ENCODE measurements at places on chromosomes 16 and 17.

- DNase-seq = no peak
Observed at GRCh38 chr16:89315271-89315670, 97.8 kb downstream of the ZNF778 start.

- peak; percentile 48 for DNase-seq
Observed at GRCh38 chr17:41812381-41813151, at the start of gene FKBP10. TSS of gene FKBP10 (plus strand) at chr17:41813004. CDS start at chr17:41813035, 31 bp downstream.

DNA sequence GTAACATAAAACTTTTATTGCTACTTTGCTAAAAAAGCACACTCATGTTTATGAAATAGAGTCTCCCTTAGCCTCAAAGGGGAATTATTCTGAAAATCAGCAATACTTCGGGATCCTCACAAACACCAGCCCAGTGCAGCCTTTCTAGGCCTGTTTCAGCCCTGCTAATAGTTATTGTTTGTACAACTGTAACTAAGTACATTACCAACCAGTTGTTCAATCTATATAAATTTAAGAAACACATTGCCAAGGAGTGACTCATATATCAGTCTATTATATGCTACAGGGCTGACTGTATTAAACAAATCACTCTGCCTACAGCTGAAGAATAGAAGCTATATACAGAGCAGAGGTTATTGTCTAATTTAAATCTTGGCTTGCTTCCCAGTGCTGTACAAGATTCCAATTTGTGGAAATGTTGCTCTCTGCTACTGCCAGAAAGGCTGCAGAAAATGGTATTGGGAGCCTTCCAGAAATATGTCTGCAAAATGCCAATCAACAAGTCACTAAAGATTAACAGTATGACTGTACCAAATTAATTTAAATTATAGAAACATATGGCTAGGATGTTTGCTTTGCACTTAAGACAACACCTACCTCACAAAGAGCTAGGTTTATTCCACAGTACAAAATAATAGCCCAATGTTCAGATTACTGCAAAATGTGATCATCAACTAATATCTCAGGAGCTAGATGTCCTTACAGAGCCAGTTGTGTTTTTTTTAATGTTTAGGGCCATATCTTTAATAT lies 49.7 kb downstream of the TOX3 start:
- DNase-seq = no peak

- no peak for DNase-seq
Observed at GRCh38 chr17:39593371-39593770, 14.3 kb downstream of the NEUROD2 start.

DNA sequence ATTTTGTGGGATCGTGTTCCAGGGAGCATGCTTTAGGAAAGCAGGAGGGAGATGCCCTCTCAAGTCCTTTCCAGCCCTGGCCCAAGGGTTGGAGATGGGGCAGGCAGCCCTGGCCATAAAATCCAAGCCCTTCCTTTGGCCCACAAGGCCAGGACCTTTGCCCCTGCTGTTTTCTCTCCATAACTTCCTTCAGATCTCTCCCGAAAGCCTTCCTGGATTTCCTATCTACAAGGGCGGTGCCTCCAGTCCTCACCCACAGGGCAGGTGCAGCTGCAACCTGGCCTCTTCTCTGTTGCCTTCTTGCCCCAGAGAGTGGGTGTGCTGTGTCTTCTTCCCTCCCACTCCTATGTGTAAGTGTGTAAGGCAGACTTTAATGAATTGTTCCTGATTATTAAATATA lies 8.5 kb upstream of the PDP2 start:
- no peak for DNase-seq

GRCh38 chr17:333626-334396 lies 18.8 kb downstream of the RPH3AL start:
- DNase-seq = no peak

DNA sequence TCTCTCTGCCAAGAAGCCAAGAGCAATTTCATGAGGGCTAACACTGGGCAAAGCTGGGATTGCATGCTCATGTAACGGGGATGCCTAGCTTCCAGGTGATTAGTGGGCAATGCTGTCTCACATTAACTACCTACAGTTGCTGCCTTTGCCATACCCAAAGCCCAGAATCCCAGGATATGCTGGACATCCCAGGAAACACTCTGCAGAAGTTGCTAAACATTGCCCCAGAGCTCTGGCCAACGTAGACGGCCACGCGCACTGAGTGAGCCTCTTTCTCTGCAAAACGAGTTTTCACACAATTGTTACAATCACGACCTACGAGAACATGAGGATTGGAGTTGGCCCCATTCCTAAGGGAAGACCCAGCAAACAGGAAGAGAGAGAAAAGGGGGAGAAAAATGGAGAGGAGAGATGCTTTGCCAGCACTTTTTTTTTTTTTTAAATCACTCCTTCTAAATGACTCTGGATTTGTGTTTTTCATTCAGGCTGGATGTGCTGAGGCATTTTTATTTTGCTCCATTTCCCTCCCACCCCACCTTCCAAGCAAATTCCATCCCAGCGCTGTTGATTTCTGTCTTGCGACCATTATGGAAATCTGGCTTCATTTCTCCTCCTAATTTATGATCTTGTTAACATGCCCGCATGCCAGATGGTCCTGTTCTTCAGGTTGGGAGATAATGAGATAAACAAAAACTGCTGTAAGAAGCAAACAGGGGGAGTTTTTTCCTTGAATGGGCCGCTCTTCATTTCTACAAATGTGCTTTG lies 112.8 kb upstream of the DNAH9 start:
- no peak for DNase-seq

DNA sequence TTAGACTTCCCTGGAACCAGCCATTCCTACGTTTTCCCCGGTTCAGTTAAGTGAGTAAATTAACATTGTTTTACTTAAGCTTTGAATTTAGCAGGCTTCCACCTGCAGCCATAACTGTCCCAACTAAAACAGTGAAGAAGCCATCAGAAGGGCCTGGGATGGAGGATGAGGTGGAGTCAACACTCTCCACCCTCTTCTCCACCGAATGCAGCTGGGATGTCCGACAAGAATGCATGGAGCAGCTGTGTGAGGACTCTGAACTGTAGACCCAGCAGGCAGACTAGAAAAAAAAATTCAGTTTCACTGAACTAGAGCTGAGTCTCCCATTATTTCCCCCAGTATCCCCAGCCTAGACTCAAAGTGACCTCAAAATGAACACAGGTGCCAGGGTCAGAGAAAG lies 114.8 kb downstream of the C16orf95 start:
- no peak for DNase-seq

DNA sequence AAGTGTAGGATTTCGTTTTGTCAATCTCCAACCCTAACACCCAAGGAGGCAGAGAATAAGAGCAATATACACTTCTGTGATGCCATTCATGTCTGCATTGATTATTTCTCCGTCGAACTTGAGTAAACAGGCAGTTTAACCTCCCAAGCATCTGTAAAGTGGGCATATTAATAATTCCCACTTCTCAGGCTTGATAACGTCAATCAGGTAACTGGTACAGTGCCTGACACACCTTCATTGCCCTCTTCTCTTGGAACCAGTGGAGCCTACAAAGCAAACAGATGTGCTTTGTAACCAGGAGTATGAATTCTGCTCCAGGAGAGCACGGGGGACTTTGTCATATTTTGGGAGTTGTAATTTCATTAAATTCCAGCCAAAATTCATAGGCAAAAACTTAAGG lies 32.5 kb upstream of the PLCG2 start:
- no peak for DNase-seq

GRCh38 chr16:73434621-73435020 lies 386.7 kb upstream of the ZFHX3 start:
- no peak for DNase-seq

DNA sequence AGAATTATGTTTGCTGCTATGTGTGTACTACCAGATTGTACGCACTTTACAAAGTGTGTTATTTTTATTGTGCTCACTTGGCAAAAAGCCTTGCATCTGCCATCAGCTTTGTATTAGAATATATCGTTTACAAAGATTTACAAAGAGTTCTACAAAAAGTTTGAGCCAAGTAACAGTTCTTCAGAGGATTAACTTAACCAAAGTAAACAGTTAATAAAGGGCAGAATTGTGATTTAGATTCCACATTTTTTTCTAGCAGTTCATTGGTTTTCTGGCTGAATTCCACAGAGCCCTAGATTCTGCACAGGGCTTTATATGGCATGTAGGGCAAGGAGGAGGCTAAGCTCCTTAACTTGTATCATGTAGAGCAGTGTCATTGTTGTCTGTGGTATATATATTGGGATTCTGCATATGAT lies 29.4 kb downstream of the UTP18 start:
- DNase-seq = no peak

- DNase-seq = no peak
Observed at GRCh38 chr17:9331279-9332131, 244.1 kb downstream of the STX8 start.

- DNase-seq = no peak
Observed at GRCh38 chr17:80761110-80761871, 216.7 kb downstream of the RPTOR start.

DNA sequence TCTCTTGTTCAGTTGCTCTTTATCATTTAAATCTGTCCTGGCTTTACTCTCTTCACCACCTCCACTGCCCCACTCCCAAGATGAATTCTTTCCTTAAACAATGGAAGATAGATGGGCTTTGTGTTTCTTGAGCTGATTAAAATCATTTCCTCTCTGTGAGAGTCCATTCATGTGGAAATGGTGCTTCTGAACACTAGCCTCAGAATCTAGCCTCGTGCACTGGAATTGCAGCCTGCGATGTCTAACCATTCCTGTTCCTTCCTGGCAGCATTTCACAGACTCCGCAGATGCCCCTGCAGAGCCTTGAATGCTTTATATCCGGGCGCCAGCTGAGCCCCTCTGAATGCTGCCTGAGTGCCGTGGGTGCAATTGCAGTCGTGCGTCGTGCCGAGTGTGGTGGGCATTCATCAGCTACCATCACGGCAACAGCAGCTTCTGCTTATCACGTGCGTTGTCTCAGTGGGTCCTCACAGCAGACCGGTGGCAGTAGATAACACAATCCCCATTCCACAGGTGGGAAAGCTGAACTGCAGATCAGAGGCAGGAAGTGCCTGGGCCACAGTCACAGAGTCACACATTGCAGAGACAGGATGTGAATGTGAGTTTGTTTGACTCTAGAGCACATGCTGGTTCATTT lies 172.8 kb upstream of the WSCD1 start:
- no peak for DNase-seq

- no peak for DNase-seq
Observed at GRCh38 chr17:62867303-62867702, 59.2 kb upstream of the MARCHF10 start.

- no peak for DNase-seq
Observed at GRCh38 chr17:78824240-78824639, 16.4 kb downstream of the USP36 start.

- DNase-seq = no peak
Observed at GRCh38 chr16:89268987-89269735, 51.7 kb downstream of the ZNF778 start.

DNA sequence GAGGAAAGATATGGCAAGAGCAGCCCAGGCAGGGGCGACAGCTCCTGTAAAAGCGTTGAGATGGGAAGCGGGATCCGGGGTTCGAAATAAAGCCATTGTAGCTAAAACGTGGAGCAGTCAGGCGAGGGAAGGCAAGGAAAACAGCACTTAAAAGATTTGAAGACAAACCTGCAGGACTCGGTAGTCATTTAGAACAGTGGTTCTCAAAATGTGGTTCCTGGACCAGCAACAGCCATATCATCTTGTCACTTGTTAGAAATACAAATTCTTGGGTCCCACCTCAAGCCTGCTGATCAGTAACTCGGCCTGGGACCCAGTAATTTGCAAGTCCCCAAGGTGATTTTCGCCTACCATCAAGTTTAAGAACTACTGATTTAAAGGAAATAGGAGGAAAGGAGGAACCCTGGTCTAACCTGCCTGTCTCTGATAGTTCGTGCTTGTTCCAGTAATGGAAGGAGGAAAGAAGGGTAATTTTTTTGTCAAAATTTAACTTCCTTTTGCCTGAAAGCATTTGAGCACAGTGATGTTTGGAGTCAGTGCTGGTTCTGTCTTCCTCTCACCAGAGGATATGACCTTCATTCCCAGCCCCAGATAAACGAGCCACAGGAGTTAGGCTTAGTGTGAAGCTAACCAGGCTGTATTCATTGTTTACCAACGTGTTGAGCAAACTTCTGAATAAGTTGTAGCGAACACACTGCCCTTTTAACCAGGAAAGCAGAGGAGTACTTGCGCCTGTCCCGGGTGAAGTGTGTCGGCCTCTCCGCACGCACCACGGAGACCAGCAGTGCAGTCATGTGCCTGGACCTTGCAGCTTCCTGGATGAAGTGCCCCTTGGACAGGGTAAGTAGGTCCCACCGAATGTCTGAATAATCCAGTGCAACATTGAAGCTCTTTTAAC lies 1.1 kb downstream of the ORC6 start:
- DNase-seq = no peak

- no peak for DNase-seq
Observed at GRCh38 chr17:81058263-81058871, 23.4 kb downstream of the BAIAP2 start.

- no peak for DNase-seq
Observed at GRCh38 chr17:45861165-45861564, 16.5 kb downstream of the SPPL2C start.

- DNase-seq = peak; percentile 33
Observed at GRCh38 chr17:51487947-51488346, 227.6 kb downstream of the UTP18 start.

DNA sequence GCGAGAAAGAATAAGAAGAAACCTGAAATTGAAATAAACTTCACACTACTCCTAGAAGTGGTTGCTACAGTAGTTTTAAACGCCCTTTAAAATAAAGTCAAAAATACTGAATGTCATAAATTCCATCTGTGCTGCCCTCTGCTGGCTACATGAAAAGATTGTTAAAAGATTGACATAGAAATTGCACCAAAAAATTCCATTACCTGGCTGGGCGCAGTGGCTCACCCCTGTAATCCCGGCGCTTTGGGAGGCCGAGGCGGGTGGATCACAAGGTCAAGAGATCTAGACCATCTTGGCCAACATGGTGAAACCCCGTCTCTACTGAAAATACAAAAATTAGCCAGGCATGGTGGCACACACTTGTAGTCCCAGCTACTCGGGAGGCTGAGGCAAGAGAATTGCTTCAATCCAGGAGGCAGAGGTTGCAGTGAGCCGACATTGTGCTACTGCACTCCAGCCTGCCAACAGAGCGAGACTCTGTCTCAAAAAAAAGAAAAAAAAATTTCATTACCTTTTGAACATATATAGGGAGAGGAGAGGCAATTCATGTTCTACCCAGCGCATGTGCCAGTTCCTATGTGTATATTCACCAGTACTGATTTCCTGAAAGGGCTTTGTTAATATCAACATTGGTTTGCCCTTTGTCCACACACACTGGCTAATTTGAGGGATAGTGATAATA lies 36.5 kb downstream of the CYTH1 start:
- peak; percentile 75 for DNase-seq

GRCh38 chr16:77331802-77332586 lies 102.8 kb downstream of the ADAMTS18 start:
- DNase-seq = no peak

DNA sequence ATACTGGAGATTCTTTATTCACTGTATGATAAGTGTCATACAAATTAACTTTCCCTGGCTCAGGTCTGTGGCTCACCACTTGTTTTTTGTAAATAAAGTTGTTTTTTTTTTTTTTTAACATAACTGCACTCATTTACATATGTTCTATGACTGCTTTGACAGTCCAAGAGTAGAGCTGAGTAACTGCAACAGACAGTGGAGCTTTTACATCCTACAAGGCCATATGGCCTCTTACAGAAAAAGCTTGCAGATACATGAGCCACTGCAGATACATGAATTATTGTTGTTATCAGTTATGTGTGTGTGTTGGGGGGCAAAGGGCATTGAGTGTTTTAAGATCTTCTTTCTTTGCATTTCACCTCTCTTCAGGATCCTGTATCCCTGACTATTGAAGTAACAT lies 311.7 kb downstream of the BCAS3 start:
- DNase-seq = no peak

Data from NAMALWA (cell line).